Kidney (tissue), 22 donors: ENCODE measurements at places on chromosomes 16 and 17. TPM values are rescaled to one million over a fixed set of nuclear protein-coding genes. Genes with fewer than 3 reads are reported as not detected.

Gene SRCAP
- total RNA-seq = 71.9 TPM

Gene KRTAP2-3
- total RNA-seq = 0.28 TPM

Gene SCGB1C2
- not detected for total RNA-seq

Gene TNFRSF13B
- total RNA-seq = 1.4 TPM

Gene CCL4
- total RNA-seq = 5.1 TPM

Gene BCL6B
- total RNA-seq = 33.3 TPM

Gene NPIPB6
- 2.4 TPM for total RNA-seq

Gene PERCC1
- not detected for total RNA-seq

Gene MYH2
- total RNA-seq = not detected

Gene KRT39
- not detected for total RNA-seq

Gene CNEP1R1
- total RNA-seq = 19.4 TPM

Gene KRT24
- 0.31 TPM for total RNA-seq

Gene FAM234A
- total RNA-seq = 109 TPM

- no peak for DNase-seq
These were observed 191.8 kb downstream of the PRKCA start for GRCh38 chr17:66494023-66494803.

GRCh38 chr17:17729620-17730249, 48.5 kb downstream of the RAI1 start:
- peak; percentile 80 for DNase-seq

DNA sequence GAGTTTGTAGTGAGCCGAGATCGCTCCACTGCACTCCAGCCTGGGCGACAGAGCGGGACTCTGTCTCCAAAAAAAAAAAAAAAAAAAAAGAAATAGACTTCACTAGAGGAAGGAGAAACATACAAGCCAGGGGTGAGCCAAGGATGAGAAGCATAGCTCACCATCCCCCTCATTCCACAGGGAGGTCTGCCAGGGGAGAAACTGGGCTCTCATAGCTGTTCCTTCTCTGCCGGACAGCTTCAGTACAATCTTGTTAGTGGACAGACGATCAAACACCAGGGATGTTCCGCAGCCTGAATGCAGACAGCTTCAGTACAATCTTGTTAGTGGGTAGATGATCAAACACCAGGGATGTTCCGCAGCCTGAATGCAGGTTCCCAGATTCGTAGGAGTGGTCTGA, 509.6 kb downstream of the CDH13 start:
- DNase-seq = no peak

DNA sequence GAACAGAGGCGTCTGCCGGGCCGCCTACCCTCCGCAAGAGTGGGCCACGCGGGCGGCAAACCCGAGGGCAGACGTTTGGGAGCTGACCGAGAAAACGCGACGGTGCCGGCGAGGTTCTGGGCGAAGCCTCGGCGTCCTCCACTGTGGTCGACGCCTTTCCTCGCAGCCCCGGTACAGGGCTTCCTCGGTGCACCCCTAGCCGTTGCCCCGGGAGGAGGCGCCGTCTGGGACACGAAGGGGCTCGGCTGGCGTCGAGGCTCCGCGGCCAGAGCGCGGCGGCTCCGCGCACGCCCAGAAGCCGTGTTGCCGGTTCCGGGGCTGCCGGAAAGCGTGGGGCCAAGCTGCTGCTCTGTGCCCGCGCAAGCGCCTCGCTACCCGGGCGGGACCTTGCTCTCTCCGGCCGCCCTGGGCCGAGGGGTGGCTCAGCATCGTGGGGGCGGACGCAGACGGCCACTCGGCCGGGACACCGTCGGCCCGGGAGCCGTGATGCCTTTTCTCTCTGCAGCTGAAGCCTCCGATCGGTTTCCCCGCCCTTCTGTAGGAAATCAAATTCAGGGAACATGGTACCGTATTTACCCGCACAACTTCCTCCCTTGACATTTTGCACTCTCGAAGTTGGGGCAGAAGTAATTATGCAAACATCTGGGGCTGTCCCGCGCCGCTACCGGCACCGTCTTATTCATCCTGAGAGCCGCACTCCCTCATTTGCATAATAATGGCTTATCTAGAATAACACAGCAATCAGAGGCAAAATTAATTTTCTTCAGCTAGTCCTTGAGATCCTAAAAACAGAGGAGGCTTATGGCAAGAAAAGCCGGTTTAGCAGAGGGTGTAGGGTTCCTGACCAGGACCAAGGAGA, 7.3 kb upstream of the CBX8 start:
- DNase-seq = peak; percentile 63

- peak; percentile 62 for DNase-seq
These were observed 7.3 kb downstream of the THRA start for GRCh38 chr17:40069751-40070708.

DNA sequence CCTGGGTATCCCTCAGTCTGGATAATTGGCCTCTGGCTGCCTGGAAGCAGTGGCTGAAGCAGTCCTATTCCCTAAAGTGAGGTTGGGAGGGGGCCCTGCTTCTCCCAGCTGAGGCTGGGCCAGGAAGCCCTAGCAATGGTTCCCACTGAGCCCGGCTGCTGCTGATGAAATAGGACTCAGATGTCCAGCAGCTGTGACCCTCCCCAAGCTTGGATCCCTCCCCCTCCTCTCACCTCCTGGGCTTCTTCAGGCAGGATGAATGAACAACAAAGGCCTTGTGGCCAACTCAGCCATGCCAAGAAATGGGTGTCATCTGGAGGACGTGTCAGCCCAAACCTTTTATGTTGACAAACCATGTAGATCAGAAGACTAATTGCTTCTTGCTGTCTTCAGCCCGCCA, 42.0 kb downstream of the AXIN2 start:
- no peak for DNase-seq

- no peak for DNase-seq
These were observed 561 bp upstream of the HERPUD1 start for GRCh38 chr16:56931271-56931891.

- no peak for DNase-seq
These were observed 273.4 kb upstream of the TNRC6C start for GRCh38 chr17:77684803-77685798.

DNA sequence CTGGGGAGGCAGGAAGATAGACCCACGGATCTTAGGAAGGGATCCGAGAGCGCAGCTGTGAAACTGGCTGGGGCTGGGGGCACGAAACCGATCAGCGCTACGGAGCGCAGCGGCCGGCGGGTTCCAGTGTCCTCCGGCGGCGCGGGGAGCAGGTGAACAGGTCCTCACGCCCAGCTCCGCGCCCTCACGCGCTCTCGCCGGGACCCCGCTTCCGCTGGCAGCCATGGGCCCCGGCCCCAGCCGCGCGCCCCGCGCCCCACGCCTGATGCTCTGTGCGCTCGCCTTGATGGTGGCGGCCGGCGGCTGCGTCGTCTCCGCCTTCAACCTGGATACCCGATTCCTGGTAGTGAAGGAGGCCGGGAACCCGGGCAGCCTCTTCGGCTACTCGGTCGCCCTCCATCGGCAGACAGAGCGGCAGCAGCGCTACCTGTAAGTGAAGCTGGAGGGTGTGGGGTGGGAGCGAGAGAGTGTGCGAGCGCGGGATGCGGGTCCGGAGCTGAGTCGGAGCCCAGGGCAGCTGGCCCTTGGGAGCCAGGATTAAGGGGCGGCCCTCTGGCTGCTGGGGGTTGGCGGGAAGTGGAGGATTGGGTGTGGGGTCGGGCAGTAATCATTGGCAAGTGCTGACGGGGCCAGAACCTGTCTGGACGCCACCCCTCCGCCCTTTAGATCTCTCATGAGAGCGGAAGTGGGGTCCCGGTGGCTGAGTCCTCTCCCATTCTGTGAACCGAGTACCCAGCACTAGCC, 479 bp downstream of the ITGA3 start:
- peak; percentile 88 for DNase-seq

- peak; percentile 79 for DNase-seq
These were observed 12.5 kb upstream of the RHBDL3 start for GRCh38 chr17:32253117-32253611.

- DNase-seq = no peak
These were observed 17.4 kb downstream of the CD300LG start for GRCh38 chr17:43864161-43864984.

- DNase-seq = no peak
These were observed 12.0 kb downstream of the CBFB start for GRCh38 chr16:67040906-67041305.

DNA sequence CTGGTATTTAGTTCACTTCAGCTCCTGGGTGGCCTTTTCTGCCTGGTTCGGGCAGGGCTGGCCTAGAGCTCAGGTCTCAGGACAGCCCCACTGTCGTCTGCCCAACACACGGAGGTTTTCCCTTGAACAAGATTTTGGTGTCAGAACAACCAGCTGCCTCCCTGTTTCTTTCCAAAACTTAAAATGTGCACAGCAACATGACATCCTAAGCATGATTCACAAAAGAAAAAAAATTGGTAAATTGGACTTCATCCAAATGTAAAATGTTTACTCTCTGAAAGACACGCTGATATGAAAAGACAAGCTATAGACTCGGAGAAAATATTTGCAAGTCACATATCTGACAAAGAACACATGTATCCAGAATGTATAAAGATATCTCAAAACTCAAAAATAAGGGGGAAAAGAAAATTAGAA, 197.8 kb upstream of the CHMP6 start:
- DNase-seq = peak; percentile 45

DNA sequence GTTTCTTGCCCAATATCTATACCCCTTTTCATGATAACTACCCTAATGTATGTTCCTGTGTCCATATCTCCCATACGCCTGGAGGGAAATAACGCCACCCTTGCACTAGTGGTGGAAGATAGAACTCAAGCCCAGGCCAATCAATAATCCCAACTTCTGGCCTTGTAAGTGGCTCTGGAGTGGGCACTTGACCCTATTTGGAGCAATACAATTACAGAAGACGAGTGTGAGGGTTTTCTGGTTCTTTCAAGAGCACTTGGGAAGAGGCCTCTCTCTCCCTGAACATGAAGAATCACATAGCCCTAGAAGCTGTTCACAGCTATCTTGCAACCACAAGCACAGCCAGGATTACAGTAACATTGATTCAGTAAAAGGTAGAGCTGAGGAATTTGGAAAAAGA, 217.9 kb downstream of the RAB11FIP4 start:
- no peak for DNase-seq

GRCh38 chr16:14241631-14242030, 170.5 kb downstream of the MRTFB start:
- DNase-seq = no peak

DNA sequence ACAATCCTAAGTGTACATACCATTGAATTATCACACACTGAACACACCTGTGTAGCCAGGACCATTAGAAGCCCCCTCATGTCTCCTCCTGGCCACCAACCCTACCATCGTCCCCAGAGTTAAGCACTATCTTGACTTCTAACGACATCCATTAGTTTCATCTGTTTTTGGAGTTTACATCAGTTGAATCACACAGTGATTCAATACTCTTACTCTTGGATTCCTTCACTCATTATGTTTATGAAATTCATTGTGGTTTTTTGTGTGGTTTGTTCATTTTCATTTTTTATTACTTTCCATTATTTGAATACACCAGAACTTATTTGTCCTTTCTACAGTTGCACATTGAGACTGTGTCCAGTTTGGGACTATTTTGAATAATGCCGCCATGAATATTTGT, 13.6 kb downstream of the DRC7 start:
- DNase-seq = no peak

DNA sequence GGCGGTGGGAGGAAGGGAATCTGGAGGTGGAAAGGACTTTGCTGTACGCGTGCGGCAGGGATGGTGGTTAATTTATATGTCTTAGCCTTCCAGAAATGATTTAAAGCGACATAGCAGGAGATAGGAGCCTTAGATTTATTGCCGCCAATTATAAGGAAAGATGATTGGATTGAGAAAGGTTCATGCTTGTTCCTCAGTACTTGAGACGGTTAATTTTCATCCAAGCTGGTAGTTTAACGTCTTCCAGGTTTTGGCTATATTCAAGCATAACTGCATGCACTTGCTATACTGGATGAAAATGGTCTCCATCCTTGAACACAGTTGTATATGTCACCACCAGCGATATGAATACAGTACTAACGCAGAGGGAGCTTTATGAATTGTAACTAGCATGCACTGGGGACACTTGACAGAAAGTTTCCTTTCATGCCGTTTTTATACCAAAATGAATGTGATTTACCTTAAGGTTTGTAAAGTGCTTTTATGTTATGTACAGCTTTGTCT, 610 bp upstream of the PEX12 start:
- no peak for DNase-seq

DNA sequence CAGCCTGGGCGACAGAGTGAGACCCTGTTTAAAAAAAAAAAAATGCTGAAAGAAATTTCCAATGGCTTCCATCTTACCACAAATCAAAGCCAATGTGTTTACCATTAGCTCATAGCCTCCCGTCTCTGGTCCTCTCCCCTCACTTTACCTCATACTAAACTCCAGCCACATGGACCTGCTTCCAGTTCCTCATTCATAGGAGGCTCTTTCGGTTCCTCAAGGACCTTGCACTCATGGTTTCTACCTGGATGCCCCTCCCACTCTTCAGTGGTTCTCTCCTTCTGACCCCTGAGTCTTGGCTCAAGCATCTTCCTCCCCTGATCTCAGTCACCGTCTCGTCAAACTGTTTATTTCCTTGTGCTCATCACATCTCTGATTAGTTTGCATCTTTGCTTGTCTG, 3.8 kb upstream of the DEF8 start:
- no peak for DNase-seq

- DNase-seq = no peak
These were observed 628 bp downstream of the GABARAPL2 start for GRCh38 chr16:75566758-75567255.

- DNase-seq = no peak
These were observed 27.0 kb upstream of the AKTIP start for GRCh38 chr16:53530046-53530445.

DNA sequence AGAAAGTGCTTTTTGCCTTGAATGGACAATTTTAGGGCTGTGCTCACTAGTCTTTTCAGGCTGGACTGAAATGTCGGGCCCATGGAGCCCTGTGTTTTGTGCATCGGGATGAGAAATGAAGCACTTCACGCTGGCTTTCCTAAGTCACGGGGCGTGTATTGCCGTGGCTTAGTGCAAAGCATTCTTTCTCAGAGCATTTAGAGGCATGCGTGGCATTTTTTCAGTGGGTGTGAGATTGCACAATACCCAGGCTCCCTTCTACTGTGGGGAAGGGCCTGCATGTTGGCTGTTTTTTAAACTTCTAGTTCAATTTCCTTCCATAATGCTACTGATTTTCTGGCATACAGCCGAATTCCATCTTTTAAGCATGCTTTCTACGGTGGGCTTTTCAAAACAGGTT, 12.6 kb upstream of the POLR3E start:
- no peak for DNase-seq

- DNase-seq = no peak
These were observed 336 bp upstream of the BMERB1 start for GRCh38 chr16:15434079-15434424.
